ENCODE measurements at places on chromosomes 7 and 10.

GRCh38 chr10:76399226-76399625 lies 967.8 kb downstream of the LRMDA start:
- DNase-seq: no peak

DNA sequence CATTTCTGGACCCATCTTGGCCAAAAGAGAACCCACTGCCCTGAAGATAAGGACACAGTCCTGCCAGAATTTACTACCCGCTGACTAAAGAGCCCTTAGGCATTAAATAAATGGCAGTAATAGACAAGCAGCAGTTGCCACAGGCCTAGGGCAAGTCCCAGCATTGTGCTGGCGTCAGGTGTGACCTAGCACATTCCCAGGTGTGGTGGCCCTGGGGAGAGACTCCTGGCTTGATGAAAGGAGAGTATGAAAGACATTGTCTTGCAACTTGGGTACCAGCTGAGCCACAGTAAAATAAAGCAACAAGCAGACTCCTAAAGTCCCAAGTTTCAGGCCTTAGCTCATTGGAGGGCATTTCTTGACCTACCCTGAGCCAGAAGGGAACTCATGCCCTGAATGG lies 715.7 kb upstream of the SORCS1 start:
- no peak for DNase-seq

- no peak for DNase-seq
These were observed 7.0 kb downstream of the PKD1L1 start for GRCh38 chr7:47941136-47941844.

DNA sequence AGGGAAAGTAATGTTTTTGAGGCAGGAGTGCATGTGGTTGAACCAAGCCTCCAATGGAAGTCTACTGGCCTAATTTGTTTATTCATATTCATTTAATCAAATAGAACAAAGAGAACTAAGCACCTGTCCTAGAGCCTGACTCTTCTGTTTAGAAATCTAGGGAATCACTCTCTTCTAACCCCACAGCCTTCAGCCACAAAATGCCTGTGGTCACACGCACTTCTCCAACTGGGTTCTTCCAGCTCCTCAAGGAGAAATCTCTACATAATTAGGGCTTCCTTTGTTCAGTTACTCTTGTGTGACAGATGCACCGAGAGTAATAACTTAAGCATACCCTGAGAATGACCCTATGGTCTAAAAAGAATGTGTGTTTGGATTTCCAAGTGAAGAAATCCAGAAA lies 133.7 kb upstream of the NAMPT start:
- DNase-seq: no peak

- DNase-seq: no peak
These were observed 14.8 kb upstream of the LRRC17 start for GRCh38 chr7:102897856-102898531.

GRCh38 chr10:4803822-4804221 lies 22.2 kb upstream of the AKR1E2 start:
- no peak for DNase-seq

DNA sequence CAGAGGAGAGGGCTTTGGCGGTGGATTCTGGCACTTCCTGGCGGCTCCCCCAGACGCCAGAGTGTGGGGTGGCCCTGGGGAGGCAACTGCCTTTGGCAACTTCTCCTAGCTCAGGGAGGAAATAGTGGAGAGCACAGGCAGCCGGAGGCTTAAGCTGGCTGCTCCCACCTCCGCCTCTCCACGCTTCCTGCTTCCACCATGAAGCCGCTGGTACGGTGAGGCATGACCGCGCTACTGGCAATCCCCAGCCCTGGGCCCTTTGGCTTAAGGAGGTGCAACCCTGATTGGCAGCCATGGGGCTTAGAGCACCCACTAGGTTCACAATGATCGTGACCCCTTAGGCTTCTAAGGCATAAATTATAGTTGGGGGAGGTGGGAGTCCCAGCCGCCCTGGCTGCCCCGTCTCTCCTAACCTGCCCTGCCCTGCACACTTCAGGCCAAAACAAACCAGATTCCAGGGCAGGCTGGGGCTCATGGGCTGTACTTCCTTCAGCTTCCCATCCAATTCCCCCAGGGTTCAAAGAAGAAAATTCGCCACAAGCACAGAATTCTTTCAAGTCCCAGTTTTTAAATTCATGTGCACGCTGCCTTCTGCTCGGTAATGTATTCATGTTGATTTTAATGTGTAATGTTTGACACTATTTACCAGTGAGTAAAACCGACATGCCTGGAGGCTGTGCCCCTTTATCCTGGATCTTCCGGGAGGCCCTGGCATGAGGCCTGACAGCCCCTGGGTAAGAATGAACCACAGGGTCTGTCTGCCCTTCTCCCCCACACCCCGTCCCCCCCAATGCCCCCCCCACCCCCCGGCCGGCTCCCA lies 90.7 kb upstream of the LRRC4 start:
- DNase-seq: no peak

DNA sequence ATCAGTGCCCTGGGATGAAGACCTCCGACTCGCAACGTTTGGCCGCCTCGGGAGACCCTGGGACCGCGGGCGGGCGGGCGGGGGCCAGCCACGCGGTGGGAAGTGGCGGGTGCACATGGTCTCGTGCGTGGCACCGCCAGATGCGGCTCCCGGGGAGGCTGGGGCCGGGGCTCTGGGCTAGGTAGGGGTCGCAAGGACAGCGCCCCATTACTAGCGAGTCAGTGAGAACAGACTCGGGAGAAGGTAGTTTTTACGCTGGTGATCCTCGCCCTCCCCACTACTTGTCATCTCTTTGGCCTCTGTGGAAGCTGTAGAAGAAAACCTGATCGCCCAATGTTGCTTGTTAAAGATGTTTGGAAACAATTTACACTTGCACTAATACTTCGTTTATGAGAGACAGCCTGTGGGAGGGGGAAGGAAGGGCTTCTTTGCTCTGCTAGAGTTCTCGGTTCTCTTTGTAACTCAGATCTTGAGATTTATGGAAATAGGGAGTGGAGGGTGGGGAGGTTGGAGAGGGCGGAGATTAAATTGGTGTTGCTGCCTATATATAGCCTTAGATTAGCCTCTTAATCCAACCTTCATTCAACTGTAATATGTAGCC lies 591 bp downstream of the BZW2 start:
- DNase-seq: no peak

DNA sequence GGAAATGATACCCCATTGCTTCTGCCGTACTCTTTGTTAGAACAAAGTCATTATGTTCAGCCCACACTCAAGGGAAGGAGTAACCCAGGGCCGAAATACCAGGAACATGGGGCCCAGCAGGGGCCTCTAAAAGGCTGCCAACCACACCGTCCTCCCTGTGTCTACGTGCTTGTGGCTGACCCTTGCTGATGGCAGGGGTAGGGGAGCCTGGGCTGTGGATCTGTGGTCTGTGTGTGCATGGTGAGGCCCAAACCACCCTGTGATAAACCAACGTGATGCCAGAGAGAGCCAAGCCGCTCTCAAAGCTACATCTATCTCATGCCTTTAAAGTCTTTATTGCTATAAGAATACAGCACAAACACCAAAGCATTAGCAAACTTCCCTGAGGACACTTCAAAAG lies 159.2 kb downstream of the CCDC3 start:
- DNase-seq: no peak

DNA sequence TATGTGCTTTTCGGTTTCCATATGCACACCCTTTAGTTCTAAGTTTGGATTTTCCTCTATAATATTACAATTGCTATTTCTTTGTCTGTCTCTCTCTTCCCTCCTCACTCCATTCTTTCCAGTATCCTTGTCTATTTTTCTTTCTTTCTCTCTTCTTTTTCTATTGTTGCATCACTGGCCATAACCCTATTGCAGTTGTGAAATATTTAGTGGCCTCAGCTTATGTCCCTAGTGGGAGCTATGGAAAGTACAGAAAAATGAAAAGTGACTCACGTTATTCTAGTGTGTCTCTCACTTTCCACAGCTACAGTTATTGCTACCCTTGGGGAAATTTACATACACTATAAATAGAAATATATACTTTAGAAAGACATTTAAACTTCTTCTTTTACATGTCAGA lies 59.1 kb downstream of the CNTNAP2 start:
- no peak for DNase-seq

DNA sequence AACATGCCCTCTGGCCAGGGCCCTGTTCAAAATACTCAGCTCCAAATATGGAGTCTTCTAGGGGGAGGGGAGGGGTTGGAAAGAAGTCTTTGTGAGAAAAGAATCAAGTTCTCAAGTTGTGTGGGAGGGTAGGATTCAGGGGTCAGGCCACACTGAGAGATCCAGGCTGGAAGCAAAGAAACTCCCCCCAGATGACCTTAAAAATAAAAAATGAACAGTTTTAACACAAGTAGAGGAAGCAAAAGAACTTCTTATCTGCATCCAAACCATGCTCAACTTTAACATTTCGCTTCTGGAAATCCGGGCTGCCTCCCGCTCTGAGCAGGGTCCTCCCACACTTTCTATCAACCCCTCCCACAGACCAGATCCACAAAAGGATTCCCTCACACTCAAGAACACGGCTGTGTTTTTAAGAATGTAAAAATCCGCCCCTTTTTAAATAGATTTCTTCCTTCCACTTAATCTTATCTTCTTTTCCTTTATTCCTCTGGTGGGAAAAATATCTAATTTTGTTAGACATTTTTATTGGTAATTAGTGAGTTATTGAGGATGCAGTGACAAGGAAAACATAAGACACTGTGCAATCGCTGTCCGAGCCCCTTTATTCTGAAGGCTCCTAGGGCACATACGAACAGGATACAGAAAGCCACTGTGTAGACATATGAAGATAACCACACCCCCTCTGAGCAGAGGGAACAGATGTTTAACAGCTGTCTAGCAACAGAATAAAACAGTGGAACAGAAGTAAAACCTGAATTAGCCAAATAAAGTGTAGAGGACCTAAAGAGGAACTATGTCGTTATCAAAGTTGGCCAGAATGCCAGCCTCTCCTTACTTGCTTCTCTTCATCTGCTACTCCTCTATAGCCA lies 43.8 kb downstream of the CYTH3 start:
- DNase-seq: no peak

DNA sequence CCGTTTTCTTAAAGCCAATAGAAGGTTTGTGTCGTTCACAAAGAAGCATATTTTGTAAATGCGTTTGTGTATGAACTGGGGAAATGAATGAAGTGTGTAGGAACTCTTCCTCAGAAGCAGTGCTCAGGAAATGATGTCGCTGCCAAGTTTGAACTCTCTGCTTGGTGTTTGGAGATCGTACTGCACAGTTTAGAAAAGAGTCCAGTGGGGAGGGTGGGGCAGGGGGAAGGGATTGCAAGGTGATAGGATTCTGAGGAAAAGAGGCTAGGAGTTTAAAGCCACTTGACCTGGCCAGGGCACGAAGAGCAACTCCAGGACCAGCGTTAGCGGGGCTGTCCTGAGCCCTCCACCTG lies 122.2 kb downstream of the CUBN start:
- no peak for DNase-seq

DNA sequence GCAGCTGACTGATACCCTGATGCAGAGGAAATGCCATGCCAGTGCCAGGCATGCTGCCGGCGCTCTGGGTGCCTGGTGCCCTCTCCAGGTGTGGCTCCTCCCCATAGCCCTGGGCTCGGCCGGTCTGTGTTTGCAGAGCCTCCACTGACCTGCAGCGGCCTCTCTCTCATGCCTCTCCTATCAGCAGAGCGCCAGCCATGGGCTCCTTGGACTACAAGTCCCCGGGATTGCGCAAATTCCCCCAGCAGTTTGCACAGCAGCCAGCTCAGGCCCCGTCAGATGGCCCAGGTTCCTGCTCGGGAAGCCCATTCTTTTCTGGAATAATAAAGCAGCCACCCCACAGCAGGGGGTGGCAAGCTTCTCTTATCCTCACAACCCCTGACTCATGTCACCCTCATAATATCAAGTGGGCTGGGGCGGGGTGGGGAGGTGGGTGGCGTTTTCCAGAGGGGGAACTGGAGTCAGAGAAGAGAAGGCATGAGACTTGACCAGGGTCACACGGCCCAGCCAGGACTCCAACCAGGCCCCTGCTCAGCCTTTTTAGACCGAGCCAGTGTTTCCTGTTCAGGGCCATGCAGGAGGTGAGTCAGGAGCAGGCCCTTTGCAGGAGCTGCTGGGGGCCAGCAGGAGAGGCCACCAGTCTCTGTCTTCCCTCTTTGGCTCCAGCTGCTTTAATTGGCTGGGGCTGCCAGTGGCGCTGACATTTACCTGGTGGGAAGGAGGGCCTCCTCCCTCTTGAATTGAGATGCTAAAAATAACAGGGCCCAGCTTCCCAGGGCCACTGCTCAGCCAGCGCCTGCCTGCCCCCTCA lies 58.6 kb downstream of the ZMIZ1 start:
- peak; percentile 54 for DNase-seq

GRCh38 chr10:117503244-117504205 lies 39.0 kb upstream of the EMX2 start:
- DNase-seq: peak; percentile 23

- DNase-seq: no peak
These were observed 1512.8 kb upstream of the LRRTM3 start for GRCh38 chr10:65413001-65413400.

DNA sequence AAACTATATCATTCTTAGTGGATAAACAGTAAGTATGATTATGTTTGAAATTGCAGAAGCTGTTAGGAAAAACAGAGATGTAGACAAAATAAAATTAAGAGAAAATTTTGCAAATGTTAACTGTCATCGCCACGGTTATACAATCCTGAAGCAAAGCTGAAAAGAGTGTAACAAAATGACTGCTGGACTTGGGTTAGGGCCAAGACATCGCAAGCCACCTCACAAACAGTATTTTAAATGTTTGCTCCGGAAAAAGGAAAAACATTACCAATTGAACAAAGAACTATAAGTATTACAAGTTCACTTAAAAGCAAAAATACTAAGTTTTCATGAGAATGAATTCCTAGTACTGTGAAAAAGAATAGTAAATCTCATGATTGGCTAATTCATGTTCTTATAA lies 60.0 kb downstream of the FAM13C start:
- no peak for DNase-seq

GRCh38 chr10:61869774-61870525 lies 31.5 kb upstream of the ARID5B start:
- no peak for DNase-seq

- DNase-seq: no peak
These were observed 136.0 kb upstream of the WDR11 start for GRCh38 chr10:120715171-120715570.

DNA sequence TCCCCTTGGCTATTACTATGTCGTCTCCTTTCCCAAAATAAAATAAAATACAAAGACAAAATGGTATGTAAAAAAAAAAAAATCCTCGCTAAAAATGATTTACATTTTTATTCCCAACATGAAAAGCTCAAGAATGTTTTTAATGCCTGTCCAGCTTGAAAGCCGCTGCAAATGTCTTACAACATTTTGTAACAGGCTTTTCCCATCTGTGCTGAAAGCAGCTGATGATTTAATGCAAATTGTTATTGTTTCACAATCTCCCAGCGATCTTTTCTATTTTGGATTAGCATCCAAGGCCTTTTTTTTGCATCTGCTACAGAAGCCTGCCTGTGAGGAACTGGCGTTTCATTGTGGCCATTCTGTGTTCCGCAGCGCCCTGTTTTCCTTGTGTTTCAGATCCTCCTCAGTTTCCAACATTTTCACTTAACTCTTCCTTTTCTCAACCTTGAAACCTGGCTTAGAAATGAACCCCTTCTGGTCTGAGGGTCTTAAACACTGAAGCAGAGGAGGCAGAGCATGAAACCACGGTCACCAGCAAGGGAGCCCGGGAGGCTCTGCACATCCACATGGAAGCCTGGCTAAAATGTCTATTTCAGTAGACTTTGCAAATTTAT lies 712.1 kb downstream of the PARD3 start:
- no peak for DNase-seq
